ENCODE measurements at places on chromosomes 7 and 10. TPM values are rescaled to one million over a fixed set of nuclear protein-coding genes. Genes with fewer than 3 reads are reported as not detected.

DNA sequence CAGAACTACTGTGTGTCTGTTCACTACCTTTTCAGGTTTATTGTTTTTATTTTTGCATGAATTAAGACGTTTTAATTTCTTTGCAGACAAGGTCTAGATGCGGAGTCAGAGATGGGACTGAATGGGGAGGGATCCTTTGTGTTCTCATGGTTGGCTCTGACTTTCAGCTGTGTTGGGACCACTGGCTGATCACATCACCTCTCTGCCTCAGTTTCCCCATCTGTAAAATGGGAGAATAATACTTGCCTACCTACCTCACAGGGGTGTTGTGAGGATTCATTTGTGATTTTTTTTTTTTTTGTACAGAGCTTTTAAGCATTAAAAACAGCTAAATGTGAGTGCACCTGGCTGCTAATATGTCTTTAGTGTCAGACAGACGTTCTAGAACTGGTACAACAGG lies 34.4 kb downstream of the PRF1 start:
- H3K4me3 ChIP-seq: no peak overlapping the region
- DNase-seq: no peak
- no peak overlapping the region for H3K27ac ChIP-seq
- no peaks in the 10 kb centered on the region for H3K36me3 ChIP-seq
- peaks cover 4% of the 10 kb centered on the region for H3K27me3 ChIP-seq

- peaks cover 22% of the 10 kb centered on the region for H3K4me1 ChIP-seq
- peak overlapping the region; percentile 76 for H3K27ac ChIP-seq
- peak; percentile 23 for DNase-seq
- no peaks in the 10 kb centered on the region for H3K36me3 ChIP-seq
- H3K27me3 ChIP-seq: no peaks in the 10 kb centered on the region
- H3K4me3 ChIP-seq: peak overlapping the region; percentile 27
Measured at GRCh38 chr10:74190494-74190893, 39.5 kb downstream of the ADK start.

DNA sequence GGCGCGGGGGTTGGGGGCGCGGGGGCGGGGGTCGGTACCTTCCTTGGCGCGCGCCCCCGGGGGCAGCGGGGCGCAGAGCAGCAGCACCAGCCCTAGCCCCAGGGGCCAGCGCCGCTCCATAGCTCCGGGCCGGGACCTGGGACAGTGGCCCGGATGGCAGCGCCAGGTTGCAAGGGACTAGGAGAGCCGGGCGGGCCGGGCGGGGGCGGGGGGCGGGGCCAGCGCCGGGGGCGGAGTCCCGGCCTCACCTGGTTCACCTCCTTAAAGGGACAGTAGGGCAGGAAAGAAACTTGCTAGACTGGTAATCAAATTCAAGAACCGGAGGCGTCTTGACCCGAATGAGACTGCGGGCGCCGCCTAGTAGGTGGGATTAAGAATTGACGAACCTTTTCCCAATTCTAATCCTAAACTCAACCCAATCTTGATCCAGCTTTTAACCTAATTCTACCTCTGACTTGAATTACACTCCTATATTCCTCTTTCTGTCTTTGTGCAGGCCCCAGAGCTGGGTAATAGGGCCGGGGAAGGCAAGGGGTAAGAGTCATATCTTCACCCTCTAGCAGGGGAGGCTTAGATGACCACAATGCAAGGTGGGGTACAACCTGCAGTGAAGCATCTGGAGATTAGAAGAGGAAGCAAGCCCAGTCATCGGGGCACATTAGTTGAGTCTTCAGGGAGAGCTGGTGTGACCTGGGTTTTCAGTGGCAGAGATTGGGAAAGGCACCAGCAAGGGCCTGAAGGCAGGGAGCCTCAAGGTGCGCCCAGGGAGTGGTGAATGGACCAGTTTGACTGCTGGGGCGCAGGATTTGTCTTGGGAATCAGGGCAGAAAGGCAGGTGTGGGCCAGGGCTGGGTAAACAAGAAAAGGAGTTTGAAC lies at the start of gene EPHA1:
TSS of gene EPHA1 (minus strand) at position 171 of the 876 bp plus-strand sequence. CDS start at position 120, 51 bp downstream.
- DNase-seq: no peak
- no peaks in the 10 kb centered on the region for H3K36me3 ChIP-seq
- H3K27me3 ChIP-seq: peaks cover 5% of the 10 kb centered on the region

GRCh38 chr10:11602358-11602757 lies 9.1 kb downstream of the USP6NL start:
- peaks cover 8% of the 10 kb centered on the region for H3K4me1 ChIP-seq
- H3K36me3 ChIP-seq: no peaks in the 10 kb centered on the region
- no peaks in the 10 kb centered on the region for H3K27me3 ChIP-seq

- no peak overlapping the region for H3K4me3 ChIP-seq
- no peak overlapping the region for H3K27ac ChIP-seq
- no peaks in the 10 kb centered on the region for H3K4me1 ChIP-seq
- peaks cover 25% of the 10 kb centered on the region for H3K27me3 ChIP-seq
Measured at GRCh38 chr10:132897516-132898381, 44.6 kb downstream of the CFAP46 start.

GRCh38 chr10:99674762-99675161 lies 15.5 kb downstream of the ENTPD7 start:
- no peak overlapping the region for H3K4me3 ChIP-seq
- no peaks in the 10 kb centered on the region for H3K27me3 ChIP-seq
- DNase-seq: no peak

- H3K4me3 ChIP-seq: no peak overlapping the region
- H3K27ac ChIP-seq: no peak overlapping the region
- DNase-seq: no peak
- H3K4me1 ChIP-seq: no peaks in the 10 kb centered on the region
- no peaks in the 10 kb centered on the region for H3K36me3 ChIP-seq
- H3K27me3 ChIP-seq: peaks cover 3% of the 10 kb centered on the region
Measured at GRCh38 chr10:85044-85443, 35.9 kb upstream of the TUBB8 start.

DNA sequence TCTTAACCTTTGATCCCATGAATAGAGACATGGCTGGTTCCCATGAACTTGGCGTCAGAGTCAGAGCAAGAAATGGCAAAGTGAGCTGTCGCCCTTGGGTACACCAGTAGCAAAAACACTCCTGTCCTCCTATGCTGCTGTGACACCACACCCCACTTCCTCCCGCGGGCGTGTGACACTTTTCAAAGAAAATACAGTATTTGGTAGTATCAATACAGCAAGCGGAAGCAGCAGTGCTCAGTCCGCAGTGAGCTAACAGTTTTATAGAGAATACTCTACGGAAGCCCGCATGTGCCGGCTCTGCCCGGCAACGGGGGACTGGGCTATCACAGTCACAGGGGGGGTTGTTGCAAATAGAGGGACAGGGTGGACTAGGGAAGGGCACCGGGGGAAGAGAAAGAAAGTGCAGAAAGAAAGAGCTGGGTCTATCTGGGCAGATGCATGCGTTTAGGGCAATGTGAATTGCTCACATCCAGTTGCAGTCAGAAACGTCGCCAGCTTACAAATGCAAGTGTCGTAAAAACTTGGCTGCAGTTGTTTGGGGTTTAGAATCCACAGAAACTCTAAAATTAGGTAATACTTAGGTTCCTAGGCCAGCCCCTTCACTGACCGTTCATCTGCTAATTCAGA lies 49.8 kb downstream of the PRKCQ start:
- no peak overlapping the region for H3K27ac ChIP-seq
- no peaks in the 10 kb centered on the region for H3K27me3 ChIP-seq
- DNase-seq: no peak
- H3K4me1 ChIP-seq: no peaks in the 10 kb centered on the region

- H3K36me3 ChIP-seq: no peaks in the 10 kb centered on the region
- peaks cover 95% of the 10 kb centered on the region for H3K27me3 ChIP-seq
- no peak overlapping the region for H3K27ac ChIP-seq
- no peaks in the 10 kb centered on the region for H3K4me1 ChIP-seq
- DNase-seq: peak; percentile 20
Measured at GRCh38 chr10:101141616-101142532, 10.8 kb downstream of the TLX1 start.

DNA sequence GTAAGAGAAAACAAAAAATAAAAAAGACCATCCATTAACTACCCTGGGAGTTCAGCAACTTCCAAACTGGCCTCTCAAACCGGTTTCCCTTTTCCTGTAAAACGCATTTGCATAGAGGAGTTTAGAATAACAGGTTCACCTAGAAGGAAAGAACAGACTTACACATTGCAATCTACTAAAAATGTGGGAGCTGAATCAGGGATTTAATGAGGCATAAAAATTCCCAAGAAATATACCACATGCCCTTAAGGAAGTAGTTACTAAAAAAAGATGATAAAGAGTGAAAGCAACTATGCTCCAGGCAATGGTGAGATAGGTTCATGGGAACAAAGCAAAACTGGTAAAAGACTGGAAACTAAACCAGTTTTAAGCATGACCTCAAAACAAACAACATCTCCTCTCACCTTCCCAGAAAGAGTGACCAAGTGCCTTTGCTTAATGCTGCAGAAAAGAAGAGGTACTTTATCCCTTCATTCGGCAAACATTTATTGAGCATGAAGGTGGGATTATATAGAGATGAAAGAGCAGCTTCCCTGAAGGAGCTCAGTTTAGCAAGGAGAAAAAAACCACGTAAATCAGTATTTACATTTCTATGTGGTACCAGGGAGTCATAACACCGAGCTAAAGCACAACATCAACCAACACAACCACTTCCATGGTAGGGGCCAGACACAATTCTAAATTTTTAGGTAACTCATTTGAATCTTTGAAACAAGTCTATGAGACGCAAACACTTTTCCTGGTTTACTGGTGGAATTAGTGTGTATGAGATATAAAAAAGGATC lies 152.8 kb downstream of the SGMS1 start:
- H3K36me3 ChIP-seq: no peaks in the 10 kb centered on the region
- peak; percentile 86 for DNase-seq

- no peaks in the 10 kb centered on the region for H3K36me3 ChIP-seq
- no peaks in the 10 kb centered on the region for H3K4me1 ChIP-seq
- H3K4me3 ChIP-seq: no peak overlapping the region
- DNase-seq: peak; percentile 59
- H3K27ac ChIP-seq: no peak overlapping the region
Measured at GRCh38 chr7:68107261-68107660, 1110.6 kb downstream of the TYW1 start.

- no peak for DNase-seq
- peaks cover 10% of the 10 kb centered on the region for H3K4me1 ChIP-seq
- no peak overlapping the region for H3K4me3 ChIP-seq
- H3K27me3 ChIP-seq: no peaks in the 10 kb centered on the region
- no peaks in the 10 kb centered on the region for H3K36me3 ChIP-seq
Measured at GRCh38 chr10:665579-666091, 23.8 kb downstream of the DIP2C start.

GRCh38 chr7:141361479-141361878 lies 189.7 kb upstream of the AGK start:
- peaks cover 21% of the 10 kb centered on the region for H3K4me1 ChIP-seq
- no peaks in the 10 kb centered on the region for H3K36me3 ChIP-seq
- H3K4me3 ChIP-seq: no peak overlapping the region

GRCh38 chr7:133108023-133108422 lies 26.1 kb upstream of the CHCHD3 start:
- DNase-seq: no peak
- peaks cover 7% of the 10 kb centered on the region for H3K27me3 ChIP-seq
- no peaks in the 10 kb centered on the region for H3K36me3 ChIP-seq
- H3K27ac ChIP-seq: no peak overlapping the region

- H3K4me3 ChIP-seq: no peak overlapping the region
- peaks cover 20% of the 10 kb centered on the region for H3K4me1 ChIP-seq
- H3K27ac ChIP-seq: no peak overlapping the region
Measured at GRCh38 chr7:91162436-91162835, 101.8 kb upstream of the FZD1 start.

- peaks cover 6% of the 10 kb centered on the region for H3K4me1 ChIP-seq
- H3K27ac ChIP-seq: no peak overlapping the region
- H3K4me3 ChIP-seq: no peak overlapping the region
- DNase-seq: no peak
- H3K27me3 ChIP-seq: no peaks in the 10 kb centered on the region
Measured at GRCh38 chr7:95545673-95546072, 50.6 kb downstream of the PDK4 start.

The LRRN3 gene
- total RNA-seq: 2.2 TPM

The PON3 gene
- total RNA-seq: not detected

The KIAA1217 gene
- total RNA-seq: 43.5 TPM

The ADCY1 gene
- 1.2 TPM for total RNA-seq
